NCI-H2171 (cell line): ENCODE measurements at places on chromosomes 12 and 14.
A peak's percentile ranks its signal among the peaks of the same experiment; 100 is the strongest.

- no peak for DNase-seq
Measured at GRCh38 chr14:33589334-33589733, 361.5 kb downstream of the EGLN3 start.

- no peak for DNase-seq
Measured at GRCh38 chr12:53223389-53224060, 8.5 kb downstream of the RARG start.

DNA sequence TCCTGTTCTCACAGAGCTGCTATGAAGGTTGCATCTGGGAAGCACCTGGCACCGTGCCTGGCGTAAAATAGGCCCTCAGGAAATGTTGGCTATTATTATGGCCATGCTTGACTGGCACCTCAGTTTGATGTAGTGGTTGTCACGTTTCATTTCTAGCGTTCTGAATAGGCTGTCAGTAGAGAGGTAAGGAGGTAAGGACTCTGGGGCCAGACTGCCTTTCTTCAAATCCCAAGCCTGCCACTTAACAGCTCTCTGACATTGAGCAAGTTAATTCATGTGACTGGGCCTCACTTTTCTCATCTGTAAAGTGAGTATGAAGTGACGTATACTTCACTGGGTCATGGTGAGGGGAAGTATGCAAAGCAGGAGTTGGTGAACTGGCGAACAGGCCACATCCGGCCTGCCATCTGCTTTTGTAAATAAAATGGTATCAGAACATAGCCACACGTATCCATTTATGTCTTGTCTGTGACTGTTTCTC is 196.2 kb downstream of the CACNA1C start:
- DNase-seq, result no peak

- DNase-seq, result peak; percentile 18
Measured at GRCh38 chr14:93207468-93208308, 632 bp downstream of the UBR7 start.

- DNase-seq, result no peak
Measured at GRCh38 chr12:110253176-110253575, 27.9 kb upstream of the ATP2A2 start.

- peak; percentile 96 for DNase-seq
Measured at GRCh38 chr14:62117010-62117750, 355.0 kb downstream of the SNAPC1 start.

GRCh38 chr12:106098691-106099200 is 40.0 kb downstream of the NUAK1 start:
- no peak for DNase-seq

- DNase-seq, result peak; percentile 29
Measured at GRCh38 chr12:26119391-26119989, 5.3 kb downstream of the BHLHE41 start.

- DNase-seq, result no peak
Measured at GRCh38 chr14:64773577-64773976, 69.4 kb downstream of the PLEKHG3 start.

- DNase-seq, result no peak
Measured at GRCh38 chr14:76984787-76985375, 43.6 kb downstream of the IRF2BPL start.

- DNase-seq, result no peak
Measured at GRCh38 chr14:104109731-104110361, 24.3 kb downstream of the ASPG start.

DNA sequence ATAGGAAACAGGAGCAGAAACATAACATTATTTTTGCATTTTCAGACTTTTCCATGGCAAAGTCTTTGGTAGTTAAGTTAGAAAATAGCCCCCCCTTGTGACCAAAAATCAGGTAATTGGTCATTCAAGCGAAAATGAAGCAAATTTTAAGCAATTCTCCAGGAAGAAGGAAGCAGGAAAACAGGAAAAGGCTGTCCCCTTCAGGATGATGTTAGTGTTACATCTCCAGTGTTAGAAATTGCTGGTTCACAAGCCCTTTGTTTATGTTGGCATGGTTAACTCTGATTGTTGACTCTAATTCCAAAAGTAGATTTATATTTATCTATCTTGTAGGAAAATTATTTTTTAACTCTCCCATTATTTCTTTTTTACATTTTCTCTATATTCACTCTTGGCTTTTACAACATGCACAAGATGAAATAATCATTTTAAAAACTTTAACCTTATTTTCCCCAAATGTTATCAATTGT is 18.8 kb upstream of the GAS2L3 start:
- peak; percentile 61 for DNase-seq

DNA sequence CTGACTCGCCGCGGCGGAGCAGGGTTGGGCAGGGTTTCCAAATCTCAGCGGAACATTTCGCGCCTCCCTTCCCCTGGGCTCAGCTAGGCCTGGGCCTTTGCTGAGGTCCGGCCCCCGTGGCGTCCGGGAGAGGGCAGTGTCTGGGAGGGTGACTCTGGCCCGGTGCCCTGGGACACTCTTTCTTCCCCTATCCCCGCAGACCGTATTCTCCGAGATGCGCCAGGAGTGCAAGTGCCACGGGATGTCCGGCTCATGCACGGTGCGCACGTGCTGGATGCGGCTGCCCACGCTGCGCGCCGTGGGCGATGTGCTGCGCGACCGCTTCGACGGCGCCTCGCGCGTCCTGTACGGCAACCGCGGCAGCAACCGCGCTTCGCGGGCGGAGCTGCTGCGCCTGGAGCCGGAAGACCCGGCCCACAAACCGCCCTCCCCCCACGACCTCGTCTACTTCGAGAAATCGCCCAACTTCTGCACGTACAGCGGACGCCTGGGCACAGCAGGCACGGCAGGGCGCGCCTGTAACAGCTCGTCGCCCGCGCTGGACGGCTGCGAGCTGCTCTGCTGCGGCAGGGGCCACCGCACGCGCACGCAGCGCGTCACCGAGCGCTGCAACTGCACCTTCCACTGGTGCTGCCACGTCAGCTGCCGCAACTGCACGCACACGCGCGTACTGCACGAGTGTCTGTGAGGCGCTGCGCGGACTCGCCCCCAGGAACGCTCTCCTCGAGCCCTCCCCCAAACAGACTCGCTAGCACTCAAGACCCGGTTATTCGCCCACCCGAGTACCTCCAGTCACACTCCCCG is 3.0 kb downstream of the WNT1 start:
- no peak for DNase-seq

- peak; percentile 90 for DNase-seq
Measured at GRCh38 chr12:120292661-120293531, at the start of gene RNU4-1. RNU4-1 (minus strand) TSS chr12:120293237.

DNA sequence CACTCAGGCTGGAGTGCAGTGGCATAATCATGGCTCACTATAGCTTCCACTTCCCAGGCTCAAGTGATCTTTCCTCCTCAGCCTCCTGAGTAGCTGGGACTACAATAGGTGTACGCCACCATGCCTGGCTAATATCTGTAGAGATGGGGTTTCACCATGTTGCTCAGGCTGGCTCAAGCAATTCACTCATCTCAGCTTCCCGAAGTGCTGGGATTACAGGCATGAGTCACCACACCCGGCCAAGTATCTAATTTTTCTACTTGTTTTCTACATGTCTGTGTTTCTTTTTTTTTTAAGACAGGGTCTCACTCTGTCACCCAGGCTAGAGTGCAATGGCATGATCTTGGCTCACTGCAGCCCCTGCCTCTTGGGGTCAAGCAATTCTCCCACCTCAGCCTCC is 119.7 kb upstream of the MED13L start:
- DNase-seq, result no peak

DNA sequence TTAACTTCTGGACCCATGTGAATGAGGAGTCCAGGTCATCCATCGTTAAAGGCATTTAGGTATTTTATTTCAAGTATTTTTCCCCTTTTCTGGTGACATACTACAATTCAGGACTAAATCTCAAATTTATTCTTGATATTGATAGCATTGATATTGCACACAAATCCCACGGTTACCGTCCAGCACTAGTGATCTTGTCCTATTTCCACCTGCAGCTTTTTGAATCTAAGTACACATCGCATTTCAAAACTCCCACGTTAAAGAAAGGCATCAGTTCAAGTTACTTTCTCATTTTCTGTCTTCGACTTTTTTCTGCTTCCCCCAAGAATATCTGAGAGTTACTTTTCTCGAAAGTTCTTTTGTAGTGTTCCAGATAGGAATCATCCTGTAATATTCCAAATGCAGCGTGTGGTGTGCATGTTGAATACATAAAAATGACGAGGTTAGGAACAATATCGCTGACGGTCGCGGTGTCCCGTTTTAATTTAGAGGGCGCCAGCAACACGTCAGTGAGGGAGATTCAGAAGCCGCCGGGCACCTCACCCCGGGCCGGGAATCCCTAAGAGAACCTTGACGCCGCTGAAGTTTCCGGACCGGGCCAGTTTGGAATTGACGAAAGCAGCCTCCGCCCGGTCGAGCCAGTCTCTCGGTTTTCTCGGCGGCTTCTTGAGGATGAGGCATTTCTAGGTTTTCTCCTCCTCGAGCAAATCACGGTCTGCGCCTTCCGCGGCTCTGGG is 569 bp upstream of the RGS6 start:
- no peak for DNase-seq

DNA sequence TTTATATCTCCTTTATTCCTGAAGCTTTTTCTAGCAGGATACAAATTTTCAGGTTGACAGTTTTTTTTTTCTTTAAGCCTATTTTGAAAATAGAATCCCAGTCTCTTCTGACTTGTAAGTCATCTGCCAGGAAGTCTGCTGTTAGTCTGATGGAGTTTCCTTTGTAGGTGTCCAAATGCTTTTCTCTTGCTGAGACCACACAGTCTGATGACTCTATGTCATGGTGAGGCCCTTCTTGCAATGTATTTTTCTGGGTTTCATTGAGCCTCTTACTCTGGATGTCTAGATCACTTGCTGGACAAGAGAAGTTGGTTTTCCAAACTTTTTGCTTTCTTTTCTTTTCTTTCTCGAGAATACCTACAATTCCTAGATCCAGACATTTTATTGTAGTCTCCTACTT is 30.6 kb downstream of the USP15 start:
- DNase-seq, result no peak

GRCh38 chr12:94289461-94290312 is 141.3 kb downstream of the PLXNC1 start:
- no peak for DNase-seq

- no peak for DNase-seq
Measured at GRCh38 chr12:55933169-55933798, 2.3 kb downstream of the DGKA start.

DNA sequence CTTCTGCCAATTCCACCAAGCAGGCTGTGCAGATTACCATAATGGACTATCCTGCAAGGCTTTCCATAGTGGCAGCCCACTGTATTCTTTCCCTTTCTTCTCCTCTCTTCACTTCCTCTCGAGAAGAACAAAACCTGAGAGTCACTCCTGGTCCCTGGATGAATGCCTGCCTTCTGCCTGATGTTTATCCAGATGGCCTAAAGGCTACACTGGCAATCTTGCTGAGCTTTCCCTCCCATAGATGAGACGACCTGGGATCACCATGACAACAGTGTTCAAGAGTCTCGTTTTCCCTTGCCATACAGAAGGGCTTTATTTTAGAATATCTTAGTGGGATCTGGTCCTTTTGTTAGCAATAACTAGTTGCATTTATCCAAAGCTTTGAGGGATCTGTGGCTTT is 142.3 kb downstream of the RTN1 start:
- DNase-seq, result peak; percentile 91

GRCh38 chr14:63203618-63204406 is 431 bp upstream of the RHOJ start:
- peak; percentile 77 for DNase-seq

DNA sequence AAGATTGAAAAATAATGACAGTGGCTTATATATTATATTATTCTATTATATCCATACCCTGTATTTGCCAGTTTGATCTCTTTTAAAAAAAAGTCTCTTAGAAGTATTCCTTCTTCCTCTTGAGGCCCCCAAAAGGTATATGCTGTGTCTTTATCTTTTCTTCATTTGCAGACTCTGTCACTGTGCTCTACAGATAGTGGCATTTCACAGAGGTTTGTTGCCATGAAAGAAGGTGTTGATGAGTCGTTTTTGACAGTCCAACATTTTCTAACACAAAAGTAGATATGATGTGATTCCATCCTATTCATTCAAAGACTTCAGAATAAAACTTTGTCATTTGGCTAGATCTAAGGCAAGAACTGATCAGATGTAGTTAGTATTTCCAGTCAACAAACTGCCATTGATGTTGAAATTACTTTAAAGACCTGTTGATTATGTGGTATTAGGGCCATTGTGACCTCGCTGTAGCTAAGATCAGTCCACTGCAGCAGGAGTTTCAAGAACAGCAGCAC is at the start of gene CCDC196:
CCDC196 (plus strand) TSS at position 462 of the 512 bp plus-strand sequence. CDS start 132 bp downstream, outside the sequence.
- DNase-seq, result no peak

DNA sequence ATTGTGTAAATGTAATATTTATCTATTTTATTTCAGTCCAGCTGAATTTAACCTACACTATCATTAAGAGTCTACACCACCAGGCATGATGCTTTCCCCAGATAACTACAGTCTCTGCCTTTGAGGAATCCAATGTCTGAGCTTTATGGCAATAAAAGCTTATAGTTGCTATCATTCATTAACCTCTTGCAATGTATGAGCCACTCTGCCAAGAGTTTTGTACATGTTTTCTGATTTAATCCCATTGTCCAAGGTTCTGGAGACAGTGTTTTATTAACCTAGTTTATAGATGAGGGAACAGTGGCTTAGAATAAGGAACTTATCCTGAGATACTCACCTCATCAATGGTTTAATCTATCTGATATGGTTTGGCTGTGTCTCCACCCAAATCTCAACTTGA is 17.1 kb upstream of the KITLG start:
- no peak for DNase-seq

DNA sequence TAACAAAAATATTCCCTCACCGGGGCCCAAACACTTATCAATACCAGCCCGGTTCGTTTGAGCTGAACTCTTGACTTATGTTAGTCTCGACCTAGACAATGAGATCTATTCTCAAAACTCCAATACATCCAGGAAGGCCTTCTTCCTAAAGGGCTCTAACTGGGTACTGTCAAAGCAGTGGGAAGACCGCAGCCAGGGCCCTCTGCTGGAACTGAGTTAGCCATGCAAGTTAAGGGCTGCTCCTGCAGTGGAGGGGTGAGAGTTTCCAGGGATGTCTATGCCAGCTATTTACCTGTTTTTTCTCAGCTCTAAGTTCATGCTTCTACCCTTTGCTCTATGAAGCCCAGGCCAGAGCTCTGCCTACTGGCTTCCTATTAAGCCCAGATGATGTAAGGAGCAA is 348.8 kb downstream of the GXYLT1 start:
- no peak for DNase-seq

- DNase-seq, result peak; percentile 15
Measured at GRCh38 chr12:41361738-41362137, 173.6 kb downstream of the PDZRN4 start.

GRCh38 chr12:10722502-10722904 is 620 bp downstream of the YBX3 start:
- DNase-seq, result no peak

DNA sequence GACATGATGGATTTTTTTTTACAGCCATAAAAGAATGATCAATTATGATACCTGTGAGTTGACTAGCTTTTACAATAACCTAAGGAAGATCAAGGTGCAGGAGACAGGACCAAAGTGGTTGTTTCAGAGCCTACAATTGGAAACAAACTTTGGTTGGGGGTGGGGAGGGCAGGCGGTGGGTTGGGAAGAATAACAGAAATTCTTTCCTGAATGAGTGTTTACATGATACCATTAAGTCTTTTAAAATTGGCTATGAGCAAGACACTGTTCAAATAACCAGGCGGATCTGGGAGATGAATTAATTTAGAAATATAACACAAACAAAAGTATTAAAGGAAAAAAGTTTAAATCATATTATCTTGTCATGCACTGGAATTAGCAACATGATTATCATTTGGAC is 7.2 kb downstream of the NFYB start:
- no peak for DNase-seq

- no peak for DNase-seq
Measured at GRCh38 chr14:69917287-69917686, 38.1 kb downstream of the SMOC1 start.
